ENCODE measurements at places on chromosomes 12 and 14.

GRCh38 chr14:93937519-93937918, 10.4 kb downstream of the FAM181A start:
- no peak for DNase-seq

DNA sequence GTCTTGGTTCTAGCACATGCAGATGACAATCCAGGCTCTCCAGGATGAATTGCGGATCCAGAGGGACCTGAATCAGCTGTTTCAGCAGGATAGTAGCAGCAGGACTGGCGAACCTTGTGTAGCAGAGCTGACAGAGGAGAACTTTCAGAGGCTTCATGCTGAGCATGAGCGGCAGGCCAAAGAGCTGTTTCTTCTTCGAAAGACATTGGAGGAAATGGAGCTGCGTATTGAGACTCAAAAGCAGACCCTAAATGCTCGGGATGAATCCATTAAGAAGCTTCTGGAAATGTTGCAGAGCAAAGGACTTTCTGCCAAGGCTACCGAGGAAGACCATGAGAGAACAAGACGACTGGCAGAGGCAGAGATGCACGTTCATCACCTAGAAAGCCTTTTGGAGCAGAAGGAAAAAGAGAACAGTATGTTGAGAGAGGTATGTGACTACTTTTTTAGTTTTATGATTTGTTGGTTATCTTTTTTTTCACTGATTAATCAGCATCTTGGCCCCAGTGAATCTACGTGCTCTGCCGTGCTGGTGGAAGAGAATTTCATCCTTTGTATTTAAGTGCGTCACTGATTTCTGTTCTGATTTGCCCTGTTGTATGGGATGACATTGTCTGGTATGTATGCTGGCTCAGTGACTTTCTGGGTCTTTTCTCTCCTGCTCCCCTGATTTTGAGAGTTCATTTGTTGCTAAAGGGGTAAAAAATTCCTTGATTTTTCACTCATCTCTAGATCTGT, 92.3 kb downstream of the ERC1 start:
- DNase-seq, result no peak

- no peak for DNase-seq
Observed at GRCh38 chr14:50344116-50344775, 32.1 kb downstream of the DMAC2L start.

DNA sequence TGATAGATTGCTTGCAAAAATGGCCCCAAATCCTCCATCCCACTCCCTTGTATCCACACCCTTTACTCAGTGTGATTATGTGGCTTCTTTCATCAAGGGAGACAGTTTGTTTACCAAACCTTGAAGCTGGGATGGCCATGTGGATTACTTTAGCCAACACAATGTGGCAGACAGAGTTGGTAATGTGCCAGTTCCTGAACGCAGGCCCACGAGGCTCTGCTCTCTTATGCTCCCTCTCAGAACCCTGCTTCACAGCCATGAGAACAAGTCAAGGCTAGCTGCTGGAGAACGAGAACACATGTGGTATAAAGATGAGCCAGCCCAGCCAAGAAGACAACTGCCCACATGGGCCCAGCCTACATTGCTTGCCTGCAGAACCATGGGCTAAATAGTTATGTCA, 162.3 kb downstream of the NDUFA12 start:
- DNase-seq, result no peak

GRCh38 chr14:53180272-53181221, 27.4 kb upstream of the DDHD1 start:
- no peak for DNase-seq

DNA sequence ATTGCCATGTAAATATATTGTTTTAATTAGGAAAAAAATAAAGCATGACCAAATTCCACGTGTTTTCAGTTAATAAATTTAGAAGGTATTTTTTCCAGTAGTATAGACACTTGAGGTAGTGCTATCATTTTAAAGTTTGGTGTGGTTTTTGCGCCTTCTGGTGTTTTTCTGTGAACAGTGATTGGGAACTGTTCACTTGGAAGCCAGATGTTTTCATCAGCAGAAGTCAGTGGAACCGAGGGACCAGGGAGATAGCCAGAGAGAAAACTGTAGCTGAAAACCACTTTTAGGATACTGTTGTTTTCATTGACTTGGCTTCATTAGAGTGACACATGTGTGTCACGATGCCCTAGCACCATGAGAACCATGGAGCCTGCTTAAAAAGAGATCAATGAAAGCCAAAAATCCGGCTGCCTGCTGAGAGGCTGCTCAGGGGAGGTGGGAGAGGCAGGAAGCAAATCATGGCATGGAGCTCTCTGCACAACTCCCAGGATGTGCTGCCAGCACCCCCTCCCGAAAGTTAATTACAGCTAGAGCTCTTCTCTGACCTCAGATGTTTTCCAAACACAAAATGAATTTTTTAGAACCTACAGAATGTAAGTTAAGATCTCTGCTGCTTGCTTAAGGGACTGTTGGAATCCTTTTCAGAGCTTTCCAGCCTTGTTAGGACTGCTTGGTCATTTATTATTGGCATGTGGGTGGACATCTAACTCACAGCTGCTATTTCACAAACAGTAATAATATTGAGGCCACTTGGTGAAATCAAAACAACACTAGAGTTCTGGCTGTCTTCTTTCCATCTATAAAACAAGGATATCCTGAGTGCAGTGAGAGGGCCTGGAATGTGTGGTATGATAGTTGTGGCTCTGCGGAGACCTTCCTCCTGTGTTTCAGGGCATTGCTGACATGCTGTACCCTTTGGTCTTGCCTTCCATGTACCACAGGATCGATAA, 192.3 kb downstream of the ANO4 start:
- no peak for DNase-seq

GRCh38 chr14:84688297-84689025, 841.5 kb upstream of the FLRT2 start:
- DNase-seq, result no peak

GRCh38 chr12:2382370-2383155, 329.8 kb downstream of the CACNA1C start:
- no peak for DNase-seq

DNA sequence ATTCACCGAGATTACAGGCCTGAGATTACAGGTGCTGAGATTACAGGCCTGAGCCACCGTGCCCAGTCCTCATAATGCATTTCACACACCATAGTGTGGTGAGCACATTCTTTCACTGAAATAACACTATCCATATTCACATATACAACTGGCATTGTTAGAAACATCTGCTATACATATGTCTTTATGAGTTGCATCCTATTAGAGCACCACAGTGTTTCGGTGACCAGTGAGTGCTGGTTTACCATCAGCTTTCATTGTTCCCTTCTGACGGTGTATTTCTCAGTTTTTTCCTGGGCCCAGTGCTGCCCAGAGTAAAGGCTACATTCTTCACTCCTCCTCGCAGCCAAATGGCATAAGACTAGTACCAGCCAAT, 96.2 kb upstream of the FGD4 start:
- DNase-seq, result no peak

GRCh38 chr14:24136684-24137528, 912 bp downstream of the PSME1 start:
- no peak for DNase-seq

DNA sequence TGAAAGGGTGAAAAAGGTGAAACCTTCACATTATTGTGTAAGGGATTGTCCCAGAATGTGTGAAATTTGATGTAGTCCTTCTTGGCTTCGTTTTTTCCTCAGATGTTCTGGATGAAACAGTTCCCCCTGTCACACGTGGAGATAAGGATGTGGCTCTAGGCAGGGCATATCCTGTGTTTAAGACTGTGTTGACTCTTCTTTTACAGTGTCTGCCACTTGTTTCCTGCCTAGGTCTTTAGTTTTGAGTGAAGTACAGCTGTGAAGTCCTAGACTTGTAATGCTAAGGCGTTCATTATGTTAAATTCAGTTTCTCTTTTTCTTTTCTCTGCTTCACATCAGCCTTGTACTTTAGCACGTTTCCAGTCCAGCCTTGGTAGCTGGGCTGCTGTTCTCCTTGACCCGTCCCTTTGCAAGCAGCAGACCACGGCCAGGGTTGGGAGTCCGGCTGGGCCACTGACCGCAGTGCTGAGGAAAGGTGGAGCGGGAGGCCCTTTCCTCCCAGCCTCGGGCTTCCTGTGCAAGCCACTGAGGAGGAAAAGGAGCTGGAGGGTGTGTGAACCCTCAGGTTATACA, 59.1 kb downstream of the RASSF3 start:
- DNase-seq, result no peak

GRCh38 chr12:91958816-91959215, 186.8 kb downstream of the BTG1 start:
- no peak for DNase-seq

DNA sequence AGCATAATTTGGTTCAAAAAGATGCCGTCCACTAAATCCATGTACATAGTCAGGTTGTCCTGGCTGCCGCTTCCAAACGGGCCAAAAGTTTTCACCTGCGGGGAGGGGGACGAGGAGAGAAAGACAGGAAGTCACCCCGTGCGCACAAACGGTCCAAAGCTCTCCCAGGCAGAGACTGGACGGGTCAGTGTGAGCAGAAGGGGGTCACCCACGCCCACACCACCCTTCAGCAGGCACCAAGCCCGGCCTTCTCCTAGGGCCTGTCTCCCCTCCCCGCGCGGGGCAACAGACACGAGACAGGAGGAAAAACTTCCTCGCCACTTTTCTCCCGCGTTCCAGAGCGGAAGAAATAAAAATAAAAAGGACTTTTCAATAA, 888 bp downstream of the CCDC88C start:
- no peak for DNase-seq

- DNase-seq, result no peak
Observed at GRCh38 chr14:38211255-38211735, 3.6 kb downstream of the SSTR1 start.
